ENCODE measurements at places on chromosomes 6 and 20. TPM values are rescaled to one million over a fixed set of nuclear protein-coding genes. Genes with fewer than 3 reads are reported as not detected.

DNA sequence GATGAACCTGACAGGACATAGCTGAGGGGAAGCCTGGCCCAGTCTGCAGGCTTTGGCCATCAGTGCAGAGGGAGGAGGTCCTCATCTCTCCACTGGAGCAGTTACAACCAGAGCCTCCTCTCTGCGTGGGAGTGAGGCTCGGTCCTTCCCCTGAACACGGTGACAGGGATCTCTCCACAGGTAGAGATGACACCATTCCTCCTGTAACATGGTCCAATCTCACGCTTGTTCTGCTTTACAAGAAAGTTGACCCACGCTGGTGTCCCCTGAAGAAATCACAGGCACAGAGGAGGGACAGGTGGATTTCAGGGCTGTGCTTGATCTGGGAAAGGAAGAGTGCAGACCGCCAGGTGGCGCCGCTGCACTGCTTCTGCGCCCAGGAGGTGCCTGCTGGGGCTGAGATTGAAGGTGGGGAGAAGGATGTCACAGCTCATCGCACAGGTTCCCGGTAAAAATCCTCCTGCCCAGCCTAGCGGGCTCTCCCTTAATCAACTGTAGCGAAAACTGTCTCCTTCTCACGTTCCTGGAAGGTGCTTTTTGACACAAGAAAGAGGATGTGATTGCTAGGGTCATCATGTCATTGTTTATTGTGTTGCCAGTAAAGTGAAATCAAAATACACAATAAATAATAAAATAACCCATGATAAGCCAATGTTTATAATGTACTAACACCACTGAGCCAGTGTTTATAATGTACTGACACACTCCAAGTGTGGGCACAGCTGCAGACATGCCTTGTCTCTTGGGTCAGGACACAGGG, 20.4 kb downstream of the HLA-G start:
- H3K36me3 ChIP-seq: no peaks in the 10 kb centered on the region
- peaks cover 8% of the 10 kb centered on the region for H3K4me1 ChIP-seq

GRCh38 chr20:46070215-46070900, 19.4 kb downstream of the NCOA5 start:
- H3K27ac ChIP-seq: no peak overlapping the region
- peaks cover 2% of the 10 kb centered on the region for H3K4me1 ChIP-seq
- H3K36me3 ChIP-seq: peaks cover 48% of the 10 kb centered on the region
- DNase-seq: no peak
- H3K27me3 ChIP-seq: no peaks in the 10 kb centered on the region

DNA sequence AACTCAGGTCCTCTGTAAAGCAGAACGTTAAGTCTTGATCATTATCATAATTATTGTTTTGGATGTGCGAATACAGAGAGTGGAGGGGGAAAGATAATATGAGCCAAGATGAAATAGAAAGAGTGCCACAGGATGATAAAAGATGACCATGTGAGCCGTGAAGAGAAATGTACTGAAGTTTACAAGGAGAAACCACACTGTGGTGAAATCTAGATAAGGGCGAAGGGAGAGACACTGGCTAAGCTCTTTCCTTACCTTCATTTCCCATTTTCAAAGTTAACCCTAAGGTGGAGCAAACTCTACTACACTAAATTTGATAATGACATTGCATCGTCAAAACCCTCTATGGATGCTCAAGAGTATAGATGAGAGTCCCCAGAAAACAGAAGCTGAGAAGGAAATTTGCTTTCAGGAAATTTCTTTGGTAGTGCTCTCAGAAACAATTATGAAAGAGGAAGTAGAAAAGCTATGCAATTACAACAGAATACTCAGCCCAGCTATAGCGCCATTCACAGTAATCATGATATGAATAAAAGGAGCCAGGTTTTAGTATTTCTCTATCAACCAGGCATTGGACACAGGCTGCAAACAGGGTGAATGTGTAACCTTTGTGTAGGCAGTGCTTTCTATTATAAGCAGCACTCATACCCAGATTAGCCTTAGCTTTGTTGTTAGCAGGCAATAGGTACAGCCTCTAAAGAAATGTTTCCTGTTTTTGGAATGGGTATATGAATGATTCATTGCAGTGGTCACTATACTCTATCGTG, 1080.7 kb downstream of the GRIK2 start:
- H3K27ac ChIP-seq: no peak overlapping the region
- no peaks in the 10 kb centered on the region for H3K36me3 ChIP-seq
- no peak for DNase-seq
- H3K4me1 ChIP-seq: no peaks in the 10 kb centered on the region
- H3K4me3 ChIP-seq: no peak overlapping the region

Gene TRIM10
- not detected for total RNA-seq

DNA sequence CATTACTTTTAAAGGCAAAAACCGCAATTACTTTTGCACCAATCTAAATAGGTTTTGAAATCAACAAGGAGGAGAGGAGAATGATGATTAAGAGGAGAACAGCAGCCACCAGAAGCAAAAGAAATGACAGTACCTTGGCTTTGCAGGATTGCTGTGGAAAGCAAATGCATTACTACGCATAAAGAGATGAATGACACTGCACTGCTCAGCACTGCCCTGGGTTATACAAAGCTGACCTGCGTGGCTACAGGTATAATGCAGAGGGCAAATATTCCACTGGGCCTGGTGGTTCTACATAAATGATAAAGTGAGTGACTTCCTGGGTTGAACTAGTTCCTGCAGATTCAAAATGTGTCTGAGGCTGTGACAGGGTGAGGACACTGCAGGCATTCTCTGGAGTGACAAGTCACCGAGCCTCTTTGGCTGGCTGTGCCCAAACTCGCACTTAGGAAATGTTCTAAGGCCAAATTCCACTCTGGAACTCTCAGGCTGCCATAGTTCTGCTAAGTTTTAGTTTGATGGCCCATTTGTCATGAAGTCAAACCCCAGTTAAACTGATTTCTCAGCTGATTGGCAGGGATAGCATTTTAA, 78.6 kb downstream of the INSM1 start:
- H3K27me3 ChIP-seq: no peaks in the 10 kb centered on the region
- no peaks in the 10 kb centered on the region for H3K36me3 ChIP-seq
- no peak overlapping the region for H3K4me3 ChIP-seq
- DNase-seq: no peak
- H3K27ac ChIP-seq: no peak overlapping the region

Gene TSBP1
- not detected for total RNA-seq

GRCh38 chr6:106967936-106968555, 6.5 kb downstream of the CD24 start:
- H3K4me3 ChIP-seq: no peak overlapping the region
- peaks cover 23% of the 10 kb centered on the region for H3K4me1 ChIP-seq

Gene SIRPB2
- not detected for total RNA-seq

GRCh38 chr6:169555971-169556617, 145.7 kb downstream of the WDR27 start:
- no peak overlapping the region for H3K4me3 ChIP-seq
- no peak for DNase-seq
- H3K27me3 ChIP-seq: no peaks in the 10 kb centered on the region
- H3K27ac ChIP-seq: no peak overlapping the region

DNA sequence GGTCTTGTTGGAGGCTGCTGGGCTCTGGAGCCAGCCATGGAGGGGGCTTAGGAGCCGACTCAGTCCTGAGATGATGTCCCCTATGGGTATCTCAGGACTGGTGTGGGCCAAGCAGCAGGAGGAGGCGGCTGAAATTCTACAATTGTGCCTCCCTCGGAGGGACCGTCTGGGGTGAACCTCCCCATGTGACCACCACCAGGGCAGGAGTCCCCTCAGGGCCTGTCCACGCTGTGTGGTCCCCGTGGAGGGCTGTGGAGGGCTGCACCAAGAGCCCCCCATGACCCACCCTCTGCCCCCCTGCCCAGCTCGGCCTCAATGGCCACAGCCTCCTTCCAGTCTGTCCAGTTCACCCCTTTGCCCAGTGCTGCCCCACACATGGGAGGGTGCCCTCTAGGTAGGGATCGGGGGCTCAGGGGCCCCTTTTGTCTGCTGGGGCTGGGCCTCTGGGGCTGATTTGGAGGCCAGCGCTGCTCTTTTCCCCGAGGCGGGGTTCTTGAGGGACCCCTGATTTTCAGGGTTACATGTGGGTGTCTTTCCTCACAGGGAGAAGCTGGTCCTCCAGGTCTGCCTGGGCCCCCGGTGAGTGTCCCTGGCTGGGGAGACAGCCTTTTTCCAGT, 1.2 kb downstream of the COL9A3 start:
- no peak overlapping the region for H3K27ac ChIP-seq
- no peak overlapping the region for H3K4me3 ChIP-seq
- H3K36me3 ChIP-seq: no peaks in the 10 kb centered on the region
- H3K4me1 ChIP-seq: peaks cover 20% of the 10 kb centered on the region

Gene DUSP15
- total RNA-seq: 26.9 TPM

Gene MYCT1
- not detected for total RNA-seq

GRCh38 chr6:5763407-5763806, 243.3 kb downstream of the NRN1 start:
- DNase-seq: no peak
- peaks cover 2% of the 10 kb centered on the region for H3K36me3 ChIP-seq
- peak overlapping the region; percentile 47 for H3K27ac ChIP-seq
- H3K4me3 ChIP-seq: no peak overlapping the region
- H3K4me1 ChIP-seq: peaks cover 40% of the 10 kb centered on the region

Gene ME1
- not detected for total RNA-seq

Gene BANF2
- not detected for total RNA-seq

- H3K4me3 ChIP-seq: no peak overlapping the region
- peaks cover 20% of the 10 kb centered on the region for H3K36me3 ChIP-seq
- H3K27me3 ChIP-seq: no peaks in the 10 kb centered on the region
- no peak overlapping the region for H3K27ac ChIP-seq
- DNase-seq: no peak
- peaks cover 27% of the 10 kb centered on the region for H3K4me1 ChIP-seq
These were observed 15.3 kb downstream of the SLCO4A1 start for GRCh38 chr20:62657589-62657942.

Gene SIRPD
- total RNA-seq: not detected

DNA sequence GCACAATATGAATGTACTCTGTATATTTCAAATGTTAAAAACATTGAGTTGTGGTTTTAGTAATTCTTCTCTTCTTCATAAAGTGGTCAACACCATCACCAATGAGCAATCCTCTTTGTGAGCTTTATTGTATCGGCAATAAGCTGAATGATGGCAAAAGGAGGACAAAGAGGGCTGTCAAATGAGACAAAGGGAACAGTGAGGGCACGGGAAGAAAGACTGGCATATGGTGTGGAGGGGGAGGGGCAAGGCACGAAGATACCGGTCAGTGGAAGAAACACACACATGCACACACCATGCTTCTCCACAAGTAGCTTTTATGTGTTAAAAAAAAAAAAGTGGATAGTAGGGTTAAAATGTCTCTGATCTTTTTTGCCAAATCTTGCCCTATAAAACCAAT, 506.8 kb upstream of the CITED2 start:
- peaks cover 23% of the 10 kb centered on the region for H3K4me1 ChIP-seq
- H3K27me3 ChIP-seq: no peaks in the 10 kb centered on the region
- no peak overlapping the region for H3K27ac ChIP-seq
- H3K4me3 ChIP-seq: no peak overlapping the region
- no peak for DNase-seq
- no peaks in the 10 kb centered on the region for H3K36me3 ChIP-seq

- H3K36me3 ChIP-seq: peaks cover 59% of the 10 kb centered on the region
- DNase-seq: no peak
- H3K27ac ChIP-seq: no peak overlapping the region
- no peak overlapping the region for H3K4me3 ChIP-seq
- no peaks in the 10 kb centered on the region for H3K27me3 ChIP-seq
These were observed 8.3 kb downstream of the WRNIP1 start for GRCh38 chr6:2773449-2773848.

- H3K27ac ChIP-seq: peak overlapping the region; percentile 46
- H3K4me3 ChIP-seq: peak overlapping the region; percentile 29
- peak; percentile 74 for DNase-seq
- H3K27me3 ChIP-seq: no peaks in the 10 kb centered on the region
- H3K36me3 ChIP-seq: peaks cover 8% of the 10 kb centered on the region
These were observed 212.8 kb upstream of the PROKR2 start for GRCh38 chr20:5529331-5530148.

Gene IBTK
- 30.1 TPM for total RNA-seq

Gene HSPA1L
- 1.2 TPM for total RNA-seq

Gene B3GALT4
- total RNA-seq: 19.1 TPM

DNA sequence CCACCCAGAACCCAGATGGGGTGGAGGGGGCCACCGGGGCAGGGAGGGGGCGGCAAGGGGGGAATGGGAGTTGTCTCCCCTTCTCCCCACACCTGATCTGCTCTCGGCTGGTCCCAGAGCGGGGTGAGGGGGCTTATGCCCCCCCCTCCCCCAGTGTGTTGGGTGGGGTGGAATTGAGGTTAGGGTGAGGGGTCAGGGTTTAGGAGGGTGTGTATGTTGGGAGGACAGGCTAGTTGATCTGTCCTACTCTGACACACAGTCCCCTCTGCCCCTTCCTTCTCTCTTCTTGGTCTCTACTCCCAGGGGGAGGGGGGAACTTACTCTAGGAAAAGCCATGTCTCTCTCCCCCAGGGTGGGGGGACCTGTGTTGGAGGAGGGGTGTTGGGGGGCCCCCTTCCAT, 1.9 kb upstream of the ZBTB9 start:
- H3K4me1 ChIP-seq: peaks cover 26% of the 10 kb centered on the region
- H3K27ac ChIP-seq: no peak overlapping the region
- no peaks in the 10 kb centered on the region for H3K27me3 ChIP-seq

DNA sequence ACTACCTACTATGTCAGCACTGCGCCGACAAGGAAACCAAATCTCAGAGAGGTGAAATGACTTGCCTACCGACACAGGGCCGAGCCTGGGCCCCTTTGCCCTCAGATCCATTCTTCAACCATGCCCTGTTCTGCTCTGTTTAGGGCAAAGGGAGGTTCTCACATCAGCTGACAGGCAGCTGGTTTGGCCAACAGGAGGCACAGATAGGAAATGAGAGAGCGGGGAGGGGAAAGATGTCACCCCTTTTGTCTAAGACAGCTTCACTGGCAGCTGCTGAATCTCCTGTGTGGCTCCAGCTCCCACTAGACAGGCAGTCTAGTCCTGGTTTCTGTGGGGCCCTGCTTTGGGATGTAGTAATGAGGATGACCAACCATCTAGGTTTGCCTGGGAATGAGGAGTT, 158.7 kb downstream of the TMEM200A start:
- H3K4me3 ChIP-seq: no peak overlapping the region
- peak overlapping the region; percentile 50 for H3K27ac ChIP-seq

Data from activated B cell treated with CpG ODN at 0.5 μM for 24 hours (primary cell).